Activated naive CD8-positive, alpha-beta T cell treated with anti-CD3 and anti-CD28 coated beads, Interleukin-2, amount 10 ng/mL, durations not matched to agents 7 days and 5 days (primary cell): ENCODE measurements at places on chromosomes 4 and X. TPM values are rescaled to one million over a fixed set of nuclear protein-coding genes. Genes with fewer than 3 reads are reported as not detected.

CHRNA9 gene
- 0.55 TPM for total RNA-seq

TRO gene
- total RNA-seq, result 3.6 TPM

MAGEE1 gene
- total RNA-seq, result 7.5 TPM

SPON2 gene
- total RNA-seq, result 18.8 TPM

OPHN1 gene
- 0.44 TPM for total RNA-seq

ABCG2 gene
- 0.54 TPM for total RNA-seq

KIT gene
- 1.1 TPM for total RNA-seq

MAP7D2 gene
- 0.17 TPM for total RNA-seq

CDKL2 gene
- total RNA-seq, result 0.45 TPM

CDKN2AIP gene
- total RNA-seq, result 38.8 TPM

DNA sequence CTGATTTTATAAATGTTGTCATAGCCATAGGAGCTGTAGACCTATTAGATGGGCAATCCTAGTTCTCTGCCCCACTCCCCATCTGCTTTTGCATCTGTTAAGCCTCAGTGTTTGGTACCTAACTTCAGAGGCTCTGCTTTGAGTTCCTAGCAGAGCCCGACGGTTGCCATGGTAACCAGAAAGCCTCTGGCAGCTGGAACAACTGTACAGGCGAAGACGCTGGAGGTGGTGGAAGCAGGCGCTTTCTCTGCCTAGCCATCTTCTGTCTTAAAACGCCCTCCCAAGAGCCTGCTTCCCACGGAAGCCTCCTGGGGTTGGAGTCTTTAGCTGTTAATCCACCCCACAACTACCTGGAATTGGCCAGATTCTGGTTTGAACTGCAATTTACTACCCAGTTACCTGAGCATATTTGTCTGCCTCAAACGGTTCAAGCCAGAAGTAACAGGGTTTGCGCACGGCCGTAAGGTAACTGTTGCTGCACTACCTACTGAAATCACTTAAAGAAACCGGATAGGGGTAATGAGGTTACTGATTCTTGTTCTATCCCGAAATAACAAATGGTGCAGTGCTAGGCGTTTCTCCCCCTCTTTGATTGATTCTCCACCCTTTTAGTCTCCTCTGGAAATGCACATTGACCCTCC is 1.0 kb upstream of the GABRG1 start:
- no peaks in the 10 kb centered on the region for H3K27me3 ChIP-seq
- H3K27ac ChIP-seq, result no peak overlapping the region

GRCh38 chr4:83234902-83235644 is 49.5 kb downstream of the COQ2 start:
- H3K36me3 ChIP-seq, result peaks cover 21% of the 10 kb centered on the region
- H3K4me3 ChIP-seq, result peak overlapping the region; percentile 77
- DNase-seq, result no peak
- peak overlapping the region; percentile 95 for H3K27ac ChIP-seq
- H3K4me1 ChIP-seq, result peaks cover 65% of the 10 kb centered on the region
- no peaks in the 10 kb centered on the region for H3K27me3 ChIP-seq

- H3K27me3 ChIP-seq, result no peaks in the 10 kb centered on the region
- peak overlapping the region; percentile 51 for H3K27ac ChIP-seq
- H3K4me3 ChIP-seq, result peak overlapping the region; percentile 44
- peaks cover 8% of the 10 kb centered on the region for H3K4me1 ChIP-seq
- H3K36me3 ChIP-seq, result no peaks in the 10 kb centered on the region
These were observed 78.5 kb downstream of the MID1IP1 start for GRCh38 chrX:38879631-38880220.

- no peak for DNase-seq
- H3K36me3 ChIP-seq, result no peaks in the 10 kb centered on the region
- H3K4me1 ChIP-seq, result peaks cover 11% of the 10 kb centered on the region
- peaks cover 8% of the 10 kb centered on the region for H3K27me3 ChIP-seq
These were observed 1.6 kb downstream of the MAPK10 start for GRCh38 chr4:86358257-86358656.

- no peak overlapping the region for H3K4me3 ChIP-seq
- no peaks in the 10 kb centered on the region for H3K4me1 ChIP-seq
- no peak for DNase-seq
- H3K36me3 ChIP-seq, result no peaks in the 10 kb centered on the region
- H3K27me3 ChIP-seq, result no peaks in the 10 kb centered on the region
- no peak overlapping the region for H3K27ac ChIP-seq
These were observed 36.3 kb upstream of the MTNR1A start for GRCh38 chr4:186591651-186592050.

DNA sequence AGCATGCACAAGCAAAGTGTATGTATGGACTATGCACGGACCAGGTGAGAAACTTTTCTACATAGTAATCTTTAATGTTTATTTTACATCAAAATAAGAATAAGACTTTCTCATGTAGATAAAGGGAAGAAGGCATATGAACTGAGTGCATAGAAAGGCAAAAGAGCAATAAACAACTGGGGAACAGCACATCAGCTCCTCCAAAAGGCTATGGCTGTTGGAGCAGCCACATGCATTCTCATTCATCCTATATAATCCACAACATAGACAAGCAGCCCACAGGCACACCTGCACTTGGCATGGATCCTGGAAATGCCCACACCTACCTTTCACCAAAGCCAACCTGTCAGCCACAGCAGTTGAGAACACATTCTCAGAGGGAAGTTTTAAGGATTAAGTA is 586.9 kb upstream of the INTU start:
- no peaks in the 10 kb centered on the region for H3K27me3 ChIP-seq
- H3K4me3 ChIP-seq, result no peak overlapping the region
- no peaks in the 10 kb centered on the region for H3K4me1 ChIP-seq
- no peak for DNase-seq

DNA sequence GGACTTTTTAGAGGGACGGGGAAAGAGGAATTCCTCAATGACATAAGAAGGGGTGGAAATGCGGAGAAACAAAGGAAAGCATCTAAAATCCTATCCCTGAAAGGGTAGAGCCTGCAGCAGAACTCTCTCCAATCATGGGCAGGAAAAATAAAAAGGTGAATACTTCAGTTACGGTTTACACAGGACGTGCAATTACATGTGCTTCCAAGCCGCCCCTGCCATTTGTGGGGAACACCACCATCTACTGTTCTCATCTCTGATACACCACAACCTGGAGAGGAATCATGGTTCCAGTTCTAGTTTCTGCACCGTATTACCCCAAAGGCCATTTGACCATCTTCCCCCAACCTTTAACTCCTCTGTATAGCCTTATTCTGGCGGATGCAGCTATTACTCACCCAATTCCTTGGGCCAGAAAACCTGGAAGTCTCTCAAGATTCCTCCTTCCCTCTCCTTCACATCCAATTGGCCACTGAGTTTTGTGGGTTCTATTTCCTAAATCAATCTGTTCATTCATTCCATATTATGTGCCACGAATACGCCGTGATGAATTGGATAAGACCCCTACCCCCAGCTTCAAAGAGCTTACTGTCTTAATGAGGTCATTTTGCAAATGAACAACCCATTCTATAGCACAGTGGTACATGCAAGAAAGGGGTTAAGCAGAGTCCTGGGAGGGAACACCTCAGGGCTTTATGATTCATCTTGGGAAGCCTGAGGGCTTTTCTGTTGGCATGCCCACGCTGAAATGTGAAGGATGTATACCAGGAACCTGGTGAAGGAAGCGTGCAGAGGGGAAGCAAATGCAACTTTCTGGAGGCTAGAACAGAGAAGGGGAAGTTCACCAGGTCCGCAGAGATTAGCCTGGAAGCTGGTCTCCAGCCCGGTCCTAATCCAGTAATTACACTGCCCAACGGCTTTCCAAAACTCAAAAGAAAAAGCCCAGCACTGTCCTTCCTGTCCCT is 1.4 kb upstream of the MSL3 start:
- DNase-seq, result no peak
- peak overlapping the region; percentile 39 for H3K4me3 ChIP-seq
- H3K27me3 ChIP-seq, result peaks cover 8% of the 10 kb centered on the region
- no peak overlapping the region for H3K27ac ChIP-seq
- H3K4me1 ChIP-seq, result peaks cover 7% of the 10 kb centered on the region

GRCh38 chrX:78658414-78658813 is 714 bp downstream of the RTL3 start:
- peaks cover 18% of the 10 kb centered on the region for H3K4me1 ChIP-seq
- DNase-seq, result no peak
- H3K36me3 ChIP-seq, result peaks cover 5% of the 10 kb centered on the region
- H3K27ac ChIP-seq, result peak overlapping the region; percentile 52

- no peak overlapping the region for H3K4me3 ChIP-seq
- no peaks in the 10 kb centered on the region for H3K4me1 ChIP-seq
These were observed 460.3 kb downstream of the GPAT3 start for GRCh38 chr4:83996254-83996653.

DNA sequence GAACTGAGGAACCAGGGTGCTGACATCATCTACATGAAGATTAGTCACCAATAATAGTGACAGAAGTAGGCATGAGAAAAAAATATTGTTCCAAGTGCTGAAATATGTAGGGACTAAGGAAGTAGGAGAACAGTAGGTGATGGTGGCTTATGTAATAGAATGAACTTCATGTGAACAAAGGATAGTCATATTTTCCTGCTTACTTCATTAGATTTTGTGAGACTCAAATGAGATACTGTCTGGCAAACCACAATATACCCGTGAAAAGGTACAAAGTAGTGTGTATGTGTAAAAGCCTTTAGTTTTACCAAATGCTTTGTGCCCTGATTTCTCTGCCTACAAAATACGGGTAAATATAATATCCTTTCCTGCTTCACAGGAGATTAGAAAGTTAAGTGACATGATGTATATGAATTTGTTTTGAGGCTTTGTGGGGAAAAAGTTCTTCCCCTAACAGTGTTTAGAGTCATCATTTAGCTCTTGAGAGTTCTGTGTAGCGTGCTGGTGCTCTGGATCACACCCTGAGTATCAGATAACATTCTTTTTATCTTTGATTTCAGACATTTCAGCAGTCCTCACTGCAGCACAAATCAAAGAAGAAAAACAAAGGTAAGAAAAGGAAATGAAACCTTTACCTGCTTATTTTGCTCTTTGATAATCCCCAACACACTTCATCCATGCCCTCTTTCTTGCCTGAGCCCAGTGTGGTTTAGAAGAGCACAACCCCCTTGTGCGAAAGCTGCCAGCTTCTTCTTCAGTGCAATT is 67.9 kb downstream of the KLHL34 start:
- H3K4me3 ChIP-seq, result no peak overlapping the region
- H3K36me3 ChIP-seq, result peaks cover 11% of the 10 kb centered on the region
- DNase-seq, result no peak
- no peak overlapping the region for H3K27ac ChIP-seq

DNA sequence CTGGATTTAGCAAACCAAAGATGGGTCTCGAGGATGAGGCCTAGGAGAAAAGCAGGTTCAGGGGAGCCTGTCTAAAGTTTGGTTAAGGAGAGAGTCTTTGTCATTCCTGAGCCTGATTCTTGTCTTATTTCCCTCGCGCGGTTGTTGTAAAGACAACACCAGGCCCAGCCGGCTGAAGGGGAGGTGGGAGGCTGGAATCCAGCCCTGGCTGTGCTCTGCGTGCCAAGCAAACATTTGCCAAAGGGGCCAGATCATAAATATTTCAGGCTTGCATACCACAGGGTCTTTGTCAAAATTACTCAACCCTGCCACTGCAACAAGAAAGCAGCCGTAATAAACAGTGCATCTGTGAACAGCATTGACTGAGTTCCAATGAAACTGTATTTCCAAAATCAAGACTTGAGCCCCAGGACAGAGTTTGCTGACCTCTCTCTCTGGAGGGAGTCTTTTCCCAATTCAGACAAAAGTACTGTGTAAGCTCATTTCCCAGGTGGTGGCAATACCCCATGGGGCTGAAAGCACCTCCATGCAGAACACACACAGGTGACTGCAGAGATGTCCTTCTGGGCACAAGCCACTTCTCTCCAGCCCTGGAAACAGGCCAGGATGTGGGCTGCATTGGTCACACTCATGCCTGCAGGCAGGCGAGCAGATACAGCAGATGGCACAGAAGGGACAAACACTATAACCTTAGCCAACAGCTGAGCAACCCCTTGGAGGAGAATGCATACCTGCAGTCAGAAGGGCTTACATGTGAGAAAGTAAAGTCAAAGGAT is 320.3 kb downstream of the STK32B start:
- H3K27me3 ChIP-seq, result no peaks in the 10 kb centered on the region
- H3K36me3 ChIP-seq, result no peaks in the 10 kb centered on the region
- no peak overlapping the region for H3K27ac ChIP-seq

DNA sequence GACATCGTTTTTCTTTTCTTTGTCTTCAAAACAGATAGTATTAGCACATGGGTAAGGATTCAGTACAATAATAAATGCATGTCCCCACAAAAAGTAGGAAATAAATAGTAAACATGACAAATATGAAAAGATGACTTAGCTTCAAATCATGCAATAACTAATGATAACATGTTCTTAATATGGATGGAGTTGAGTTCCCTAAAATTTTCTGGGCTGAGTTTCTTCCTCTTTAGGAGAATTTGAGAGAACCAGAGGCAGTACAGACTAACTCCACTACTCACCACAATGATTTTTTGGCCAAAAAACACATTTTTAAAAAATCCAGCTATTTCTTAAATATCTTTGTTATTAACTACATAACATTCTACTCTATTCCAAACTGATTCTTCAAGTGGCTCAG is 432.3 kb upstream of the HS3ST1 start:
- no peaks in the 10 kb centered on the region for H3K27me3 ChIP-seq
- H3K27ac ChIP-seq, result no peak overlapping the region
- H3K36me3 ChIP-seq, result no peaks in the 10 kb centered on the region
- no peak overlapping the region for H3K4me3 ChIP-seq
- H3K4me1 ChIP-seq, result no peaks in the 10 kb centered on the region

DNA sequence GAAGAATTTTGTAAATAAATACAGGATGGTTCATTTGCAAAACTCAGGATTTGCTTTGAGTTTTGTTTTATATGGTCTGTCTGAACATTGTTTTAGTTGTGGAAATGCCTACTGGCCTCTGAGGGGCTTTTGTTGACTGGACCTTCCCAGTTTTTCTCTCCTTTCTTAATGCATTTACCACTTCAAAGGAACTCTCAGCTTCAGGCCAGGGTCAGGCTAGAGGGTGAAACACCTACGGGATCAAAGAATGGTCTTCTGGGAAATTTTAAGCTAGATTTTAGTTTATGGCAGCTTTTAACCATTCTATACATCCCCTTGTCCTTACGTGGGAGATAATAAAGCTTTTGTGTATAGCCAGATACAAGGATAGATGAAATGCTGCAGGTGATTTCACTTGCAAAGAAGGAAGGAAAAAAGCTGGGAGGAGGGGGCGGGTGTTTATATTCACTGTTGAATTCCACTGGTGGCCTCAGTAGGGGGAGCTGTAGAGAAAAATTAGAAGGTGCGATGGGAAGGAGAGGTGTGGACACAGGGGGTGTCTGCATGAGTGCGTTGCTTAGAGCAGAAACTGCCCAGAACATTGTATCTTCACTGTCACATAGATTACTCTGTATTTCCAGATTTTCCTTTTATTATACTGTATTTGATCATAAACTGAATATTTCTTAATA is 151.8 kb downstream of the TSPAN5 start:
- H3K27me3 ChIP-seq, result no peaks in the 10 kb centered on the region
- no peak overlapping the region for H3K4me3 ChIP-seq
- H3K36me3 ChIP-seq, result peaks cover 40% of the 10 kb centered on the region
- no peak for DNase-seq
